CD4-positive, alpha-beta T cell treated with Interleukin-6 for 4 hours (primary cell): ENCODE measurements at places on chromosomes 5 and 9.

DNA sequence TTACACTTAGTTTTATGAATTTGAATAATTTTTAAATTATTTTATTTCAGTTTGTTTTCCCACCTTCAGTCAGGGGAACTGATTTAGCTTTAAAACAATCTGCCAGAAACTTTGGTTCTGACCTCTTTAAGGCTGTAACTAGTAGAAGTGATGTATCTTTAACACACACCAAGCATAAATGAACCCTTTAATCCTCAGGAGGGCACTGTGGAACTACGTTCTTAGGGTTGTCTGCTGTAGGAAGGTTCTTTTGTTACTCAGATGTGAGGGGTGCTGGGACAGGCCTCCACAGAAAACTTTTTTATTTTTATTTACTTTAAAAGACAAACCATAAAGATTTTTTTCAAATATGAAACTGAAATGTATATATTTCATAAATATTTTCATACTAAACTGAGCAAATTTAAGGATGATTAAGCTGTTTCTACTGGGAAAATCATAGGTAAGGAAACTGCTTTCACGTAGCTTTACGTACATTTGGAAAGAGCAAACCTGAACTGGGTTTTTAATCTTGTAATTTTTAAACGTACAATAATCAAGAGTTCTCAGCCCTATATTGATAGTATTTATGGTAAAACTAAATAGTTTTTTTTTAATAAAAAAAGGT is 5.3 kb downstream of the KLF4 start:
- DNase-seq, result no peak

DNA sequence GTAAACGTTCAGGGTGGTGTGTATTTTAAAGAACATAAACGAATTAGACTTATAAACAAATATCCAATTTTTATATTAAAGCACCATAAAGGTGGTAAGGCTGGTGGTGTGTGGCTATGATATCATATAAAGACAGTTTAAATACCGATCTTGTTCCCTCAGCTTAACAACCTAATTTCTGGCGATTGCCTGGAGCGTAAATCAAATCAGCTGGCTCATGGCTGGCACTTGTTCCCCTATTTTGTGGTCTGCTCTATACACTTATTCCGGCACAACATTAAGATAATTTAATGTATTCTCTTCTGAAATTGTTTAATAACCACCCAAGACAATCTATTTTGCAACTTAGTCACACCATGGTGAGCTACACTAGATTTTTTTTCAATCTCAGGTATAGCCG is 2.4 kb upstream of the HAPLN1 start:
- no peak for DNase-seq

GRCh38 chr5:168934169-168934568 is 355.0 kb upstream of the PANK3 start:
- no peak for DNase-seq

- no peak for DNase-seq
These were observed 158.8 kb downstream of the DEPDC1B start for GRCh38 chr5:60540856-60541805.

GRCh38 chr5:40033009-40033408 is 608.2 kb upstream of the DAB2 start:
- no peak for DNase-seq

- no peak for DNase-seq
These were observed 48.1 kb upstream of the COL5A1 start for GRCh38 chr9:134593286-134594077.

DNA sequence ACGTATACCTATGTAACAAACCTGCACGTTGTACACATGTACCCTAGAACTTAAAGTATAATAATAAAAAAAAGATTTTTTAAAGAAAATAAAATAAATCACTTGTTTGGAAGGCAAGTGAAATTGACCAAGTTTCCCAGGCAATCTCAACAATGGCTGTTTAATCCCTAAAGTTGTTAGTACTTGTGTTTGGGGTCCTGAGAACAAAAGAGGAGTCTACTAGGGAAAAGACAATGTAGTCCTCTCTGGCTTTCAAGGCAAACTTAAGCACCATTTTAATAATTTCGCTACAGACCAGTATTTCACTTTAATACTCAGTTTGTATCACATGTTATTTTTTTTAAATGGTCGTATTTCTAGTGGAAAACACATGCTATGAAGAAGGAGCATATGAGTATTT is 14.2 kb downstream of the CEMIP2 start:
- DNase-seq, result no peak

GRCh38 chr9:137351781-137352501 is 49.9 kb upstream of the NRARP start:
- DNase-seq, result no peak

GRCh38 chr9:126927419-126927818 is 12.8 kb downstream of the RALGPS1 start:
- DNase-seq, result no peak

DNA sequence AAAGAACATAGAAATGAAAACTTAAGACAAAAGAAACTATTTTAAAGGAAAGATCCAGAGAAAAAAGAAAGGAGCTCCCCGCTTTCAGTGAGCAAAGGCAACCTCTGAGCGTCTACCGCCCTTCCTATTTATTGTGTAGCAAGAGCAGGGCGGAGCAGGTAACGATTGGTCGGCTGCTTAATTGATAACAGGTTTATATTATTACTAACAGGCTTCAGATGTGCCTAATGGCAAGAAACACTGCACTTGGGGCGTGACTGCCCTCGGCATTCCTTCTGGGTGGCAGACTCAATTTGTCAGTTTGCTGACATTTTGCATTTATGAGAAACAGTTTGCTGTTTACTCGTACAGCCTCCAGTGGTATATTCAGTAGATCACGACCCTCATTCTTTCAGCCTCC is 482.7 kb upstream of the C9orf72 start:
- DNase-seq, result no peak

- DNase-seq, result no peak
These were observed 43.2 kb downstream of the TMEM167A start for GRCh38 chr5:83034036-83034435.

GRCh38 chr9:130200038-130200849 is 28.0 kb downstream of the NCS1 start:
- DNase-seq, result no peak

DNA sequence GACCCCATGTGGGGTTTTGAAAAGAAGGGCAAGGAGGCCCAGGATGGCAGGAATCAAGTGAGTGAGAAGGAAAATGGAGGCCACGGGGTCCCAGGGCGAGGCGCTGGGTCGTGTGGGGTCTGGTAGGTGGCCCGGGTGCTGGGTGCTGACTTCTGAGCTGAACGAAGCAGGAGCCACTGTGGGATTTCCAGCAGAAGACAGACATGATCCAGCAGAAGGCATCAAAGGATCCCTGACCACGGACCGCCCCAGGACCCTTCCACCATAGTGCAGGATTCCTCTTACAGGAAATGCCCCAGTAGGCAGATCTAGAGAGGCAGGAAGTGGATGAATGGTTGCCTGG is 106.7 kb downstream of the ADAMTS2 start:
- DNase-seq, result no peak

DNA sequence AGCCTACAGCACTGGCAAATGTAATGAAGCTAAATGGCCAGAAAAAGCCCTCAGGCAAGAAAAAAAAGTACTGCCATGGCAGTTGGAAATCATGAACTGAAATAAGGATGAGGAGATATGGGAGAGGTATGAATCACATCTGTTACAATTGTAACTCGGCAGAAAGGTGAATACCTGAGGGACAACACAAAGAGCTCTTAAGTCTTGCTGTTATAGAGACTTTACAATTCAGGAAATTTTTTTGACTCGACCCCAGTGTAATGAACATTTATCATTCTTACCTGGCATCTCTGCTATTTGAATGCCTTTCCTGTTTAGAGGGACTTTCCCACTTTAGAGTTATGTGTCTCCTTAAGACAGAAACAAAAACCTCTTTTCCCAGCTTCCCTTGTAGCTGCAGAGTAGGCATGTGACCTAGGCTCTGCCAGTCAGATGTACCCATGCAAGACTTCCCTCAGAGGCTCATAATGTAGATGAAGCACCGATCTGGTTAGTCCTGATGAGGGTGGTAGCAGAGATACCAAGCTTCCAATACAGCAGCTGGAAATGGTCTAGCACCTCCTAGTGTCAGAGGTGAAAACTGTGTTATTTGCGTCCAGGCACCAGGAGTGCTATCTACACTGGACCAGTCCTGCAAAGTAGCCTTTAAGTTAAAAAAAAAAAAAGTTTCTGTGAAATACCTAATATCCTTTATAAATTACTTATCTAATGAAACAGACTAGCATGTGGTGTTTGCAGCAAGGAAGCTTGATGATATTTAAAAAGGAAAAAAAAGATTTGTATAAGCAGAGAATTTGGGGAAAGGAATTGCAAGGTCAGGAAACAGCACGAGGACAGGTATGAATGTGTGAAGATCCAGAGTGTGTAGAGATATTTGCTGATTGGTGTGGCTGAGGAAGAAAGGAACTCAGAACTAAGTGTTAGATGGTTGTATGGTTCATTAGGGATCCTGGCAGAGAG is 146.9 kb upstream of the SLC1A3 start:
- DNase-seq, result no peak

DNA sequence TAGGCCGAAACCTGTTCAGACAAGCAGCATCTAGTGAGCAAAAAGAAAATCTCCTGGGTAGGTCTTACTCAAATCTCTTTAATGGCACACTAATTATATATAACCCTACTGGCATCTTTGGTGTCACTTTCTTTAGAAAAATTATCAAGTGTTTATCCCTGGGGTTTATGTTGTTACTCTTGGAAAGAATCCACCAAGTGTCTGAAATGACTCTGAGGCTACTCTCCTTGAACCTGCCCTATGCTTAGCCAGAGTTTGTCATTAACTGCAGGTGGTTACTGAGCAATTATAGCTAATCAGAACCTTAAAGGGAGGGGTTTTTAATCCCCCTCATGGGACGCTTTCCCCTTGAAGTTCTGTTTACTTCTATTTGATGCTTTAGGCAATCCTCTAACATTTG is 381.9 kb downstream of the PLK2 start:
- no peak for DNase-seq

- DNase-seq, result no peak
These were observed 574.7 kb upstream of the MEF2C start for GRCh38 chr5:89457411-89458331.

- no peak for DNase-seq
These were observed 345.0 kb downstream of the DMAC1 start for GRCh38 chr9:7454624-7455023.

- DNase-seq, result no peak
These were observed 188.9 kb upstream of the TNC start for GRCh38 chr9:115306865-115307264.

DNA sequence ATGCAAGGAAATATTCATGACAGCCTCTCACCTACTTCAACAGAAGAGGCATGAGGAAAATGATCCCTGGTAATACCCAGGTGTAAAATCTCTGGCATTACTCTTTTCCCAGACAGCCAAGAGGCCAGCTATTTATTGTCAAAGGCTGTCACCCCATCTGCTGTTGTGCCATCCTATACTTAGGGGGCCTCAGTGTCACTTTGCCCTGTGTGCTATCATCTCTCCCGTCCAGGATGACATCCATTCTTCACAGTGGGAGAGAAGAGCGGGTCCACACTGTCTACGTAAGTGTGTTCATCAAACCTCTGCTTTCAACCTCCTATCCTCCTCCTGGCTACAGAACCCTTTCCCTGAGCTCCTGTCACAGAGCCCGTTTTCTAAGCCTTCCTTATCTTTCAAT is 82.6 kb downstream of the MYO10 start:
- no peak for DNase-seq

- no peak for DNase-seq
These were observed 134.2 kb upstream of the RASGRF2 start for GRCh38 chr5:80825786-80826460.

DNA sequence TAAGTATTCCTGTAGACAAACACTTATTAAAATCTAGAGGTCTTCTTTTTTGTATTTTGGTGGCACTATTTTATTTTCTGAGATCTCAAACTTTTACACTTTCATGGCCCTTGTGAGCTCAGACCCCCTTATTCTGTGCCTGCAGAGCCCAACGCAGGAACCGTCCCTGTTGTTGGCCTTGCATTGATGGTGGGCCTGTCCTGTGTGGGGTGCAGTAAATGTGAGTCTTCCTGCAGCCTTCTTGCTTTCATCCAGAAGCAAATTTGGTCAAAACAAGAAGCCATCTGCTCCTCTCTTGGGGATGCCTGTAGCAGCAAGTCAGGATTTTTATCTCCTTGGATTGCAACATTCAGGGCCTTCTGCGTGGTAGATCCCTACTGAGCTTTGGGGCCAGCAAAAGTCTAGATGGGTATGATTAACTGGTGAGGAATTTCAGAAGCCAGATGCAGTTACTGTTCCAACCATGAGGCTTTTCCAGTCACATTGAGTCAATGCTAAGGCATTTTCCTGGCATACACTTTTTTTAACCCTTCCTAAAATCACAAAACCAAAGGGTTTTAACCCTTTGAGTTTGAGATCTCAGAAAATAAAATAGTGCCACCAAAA is 31.7 kb downstream of the BASP1 start:
- no peak for DNase-seq

- no peak for DNase-seq
These were observed 28.2 kb downstream of the RGS7BP start for GRCh38 chr5:64534033-64534432.

GRCh38 chr5:93117751-93118531 is 463.1 kb downstream of the NR2F1-AS1 start:
- no peak for DNase-seq

DNA sequence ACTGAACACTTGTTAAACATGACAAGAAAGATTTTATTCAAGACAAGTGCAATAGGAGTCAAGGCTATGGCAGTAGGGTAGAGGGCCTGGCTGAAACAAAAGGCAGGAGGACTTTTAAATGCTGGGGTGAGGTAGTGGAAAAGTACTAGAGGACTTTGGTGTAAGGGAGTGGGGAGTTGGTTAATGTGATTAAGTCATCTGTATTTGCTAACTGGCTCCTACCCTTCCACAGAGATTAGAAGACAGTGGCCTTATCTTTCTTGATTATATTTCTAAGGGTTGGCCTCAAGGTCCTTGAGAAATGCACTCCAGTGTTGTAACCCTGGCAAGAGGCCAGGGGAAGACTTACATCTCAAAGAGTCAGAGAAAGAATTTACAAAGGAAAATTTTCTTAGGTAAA is 160.2 kb upstream of the FTMT start:
- DNase-seq, result no peak

DNA sequence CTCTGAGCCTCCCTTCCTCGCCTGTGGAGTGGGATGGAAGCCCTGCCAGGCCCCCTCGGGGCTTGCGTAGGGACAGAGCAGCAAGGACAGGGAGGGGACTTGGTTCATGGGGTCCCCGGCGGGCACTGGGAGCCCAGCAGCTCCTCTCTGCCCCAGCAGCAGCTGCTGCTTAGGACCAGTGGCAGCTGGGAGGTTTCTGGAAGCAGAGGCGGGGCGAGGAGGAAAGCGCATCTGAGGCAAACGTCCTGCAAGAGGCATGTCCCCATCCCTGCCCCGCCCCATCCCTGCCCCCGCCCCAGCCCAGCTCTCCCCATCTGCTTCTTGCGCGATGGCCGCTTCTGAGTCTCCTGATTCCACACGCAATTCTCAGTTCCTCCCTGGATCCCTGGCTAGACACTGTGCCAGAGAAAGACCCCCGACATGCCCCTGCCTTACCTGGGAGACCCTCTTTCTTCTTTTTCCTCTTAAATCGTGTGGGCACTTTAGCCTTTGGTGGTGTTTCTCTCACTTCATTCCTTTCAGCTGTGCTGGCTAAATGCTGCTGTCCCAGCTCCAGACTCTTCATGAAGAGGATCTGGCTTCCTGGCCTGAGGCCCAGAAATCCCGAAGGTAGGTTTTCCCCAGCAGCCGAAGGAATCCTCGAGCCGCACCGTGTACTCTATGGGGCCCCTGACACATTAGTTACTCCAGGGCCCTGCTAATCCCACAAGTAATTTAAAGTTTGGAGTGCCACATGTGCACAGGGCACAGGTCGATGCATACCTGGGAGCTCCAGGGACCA is 4.4 kb upstream of the OR2S2 start:
- no peak for DNase-seq

GRCh38 chr9:108142504-108143201 is 653.1 kb upstream of the KLF4 start:
- DNase-seq, result no peak
